MG63 (cell line): ENCODE measurements at places on chromosomes 2 and 18.

DNA sequence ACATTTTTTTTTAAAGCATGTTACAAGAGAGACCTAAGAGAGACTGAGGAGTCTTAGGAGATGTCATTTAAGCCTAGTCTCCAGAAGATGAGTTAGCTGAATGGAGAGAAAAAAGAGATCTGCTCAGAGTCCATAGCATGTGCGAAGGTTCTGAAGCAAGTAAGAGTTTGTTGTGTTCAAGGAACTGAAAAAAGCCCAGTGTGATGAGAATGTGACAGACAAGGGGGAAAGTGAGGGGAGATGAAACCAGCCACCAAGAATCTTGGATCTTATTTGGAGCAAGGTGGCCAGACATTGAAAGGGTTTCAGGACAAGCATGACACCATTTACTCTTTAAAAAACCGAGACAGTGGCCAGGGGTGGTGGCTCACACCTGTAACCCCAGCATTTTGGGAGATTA is 5.2 kb upstream of the MOB1A start:
- DNase-seq, result no peak

GRCh38 chr2:74321737-74322136 is 21.5 kb downstream of the SLC4A5 start:
- DNase-seq, result no peak

DNA sequence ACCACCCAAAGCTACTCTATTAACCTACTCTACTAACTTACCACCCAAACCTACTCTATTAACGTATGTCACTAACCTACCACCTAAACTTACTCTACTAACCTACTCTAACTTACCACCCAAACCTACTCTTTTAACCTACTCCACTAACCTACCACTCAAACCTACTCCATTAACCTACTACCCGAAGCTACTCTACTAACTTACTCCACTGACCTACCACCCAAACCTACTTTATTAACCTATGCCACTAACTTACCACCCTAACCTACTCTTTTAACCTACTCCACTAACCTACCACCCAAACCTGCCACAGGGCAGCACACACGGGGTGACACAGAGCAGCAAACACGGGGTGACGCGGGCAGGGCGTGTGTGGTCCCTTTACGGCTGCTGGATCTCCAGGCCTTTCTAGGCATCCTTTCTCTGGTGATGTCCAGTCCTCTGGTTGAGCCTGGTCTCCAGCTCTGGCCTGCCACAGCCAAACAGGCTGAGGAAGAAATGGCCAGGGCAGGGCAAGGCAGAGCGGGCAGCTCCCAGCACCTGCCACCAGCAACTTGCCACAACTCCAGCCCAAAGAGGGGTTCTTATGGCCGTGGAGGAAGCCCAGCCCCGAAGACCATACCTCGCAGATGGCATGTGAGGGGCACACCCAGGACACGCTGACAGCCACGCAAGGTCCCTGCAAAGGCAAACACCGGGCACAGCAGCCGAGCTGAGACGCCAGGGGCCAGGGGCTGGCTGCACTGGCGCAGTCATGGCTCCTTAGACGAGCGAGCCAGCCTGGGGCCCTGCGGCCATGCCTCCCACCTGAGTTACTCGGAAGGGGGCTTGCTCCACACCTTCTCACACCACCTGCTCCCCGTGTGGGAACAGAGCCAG is 25.7 kb downstream of the PXDN start:
- DNase-seq, result no peak

DNA sequence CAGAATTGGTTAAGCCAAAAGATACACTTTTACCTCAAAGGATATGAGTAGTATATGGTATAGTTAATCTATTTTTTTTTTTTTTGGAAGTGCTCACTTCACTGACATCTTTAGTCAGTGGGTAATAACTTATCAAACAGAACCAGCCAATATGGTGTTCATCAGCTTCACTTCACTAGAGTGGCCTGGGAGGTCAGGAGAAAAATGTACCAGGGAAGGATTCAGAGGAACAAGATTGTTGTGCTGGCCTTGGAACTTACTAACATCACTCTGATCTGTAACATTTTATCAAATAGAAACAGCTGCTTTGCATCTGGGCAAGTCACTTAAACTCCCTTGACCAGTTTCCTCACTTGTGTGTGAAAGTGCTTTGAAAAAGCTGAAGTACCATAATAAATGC is 962.7 kb downstream of the BCL11A start:
- no peak for DNase-seq

DNA sequence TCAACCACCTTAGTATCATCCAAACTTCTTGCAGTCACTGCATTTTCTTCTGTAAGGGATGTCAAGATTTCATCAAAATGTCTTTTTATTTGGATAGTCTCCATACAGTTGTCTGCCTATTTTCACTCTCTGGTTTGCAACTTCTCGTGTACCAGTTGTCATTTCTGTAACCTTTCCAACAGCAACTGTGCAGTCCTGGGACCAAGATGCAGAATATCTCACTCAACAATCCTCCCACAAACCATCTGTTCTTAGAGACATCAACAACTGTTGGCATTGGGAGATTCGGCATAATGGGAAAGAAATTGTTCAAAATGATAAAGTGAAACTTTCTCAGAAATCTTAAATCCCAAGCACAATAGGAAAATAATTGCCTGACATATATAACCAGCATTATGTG is 933.6 kb upstream of the SLC39A10 start:
- DNase-seq, result no peak

DNA sequence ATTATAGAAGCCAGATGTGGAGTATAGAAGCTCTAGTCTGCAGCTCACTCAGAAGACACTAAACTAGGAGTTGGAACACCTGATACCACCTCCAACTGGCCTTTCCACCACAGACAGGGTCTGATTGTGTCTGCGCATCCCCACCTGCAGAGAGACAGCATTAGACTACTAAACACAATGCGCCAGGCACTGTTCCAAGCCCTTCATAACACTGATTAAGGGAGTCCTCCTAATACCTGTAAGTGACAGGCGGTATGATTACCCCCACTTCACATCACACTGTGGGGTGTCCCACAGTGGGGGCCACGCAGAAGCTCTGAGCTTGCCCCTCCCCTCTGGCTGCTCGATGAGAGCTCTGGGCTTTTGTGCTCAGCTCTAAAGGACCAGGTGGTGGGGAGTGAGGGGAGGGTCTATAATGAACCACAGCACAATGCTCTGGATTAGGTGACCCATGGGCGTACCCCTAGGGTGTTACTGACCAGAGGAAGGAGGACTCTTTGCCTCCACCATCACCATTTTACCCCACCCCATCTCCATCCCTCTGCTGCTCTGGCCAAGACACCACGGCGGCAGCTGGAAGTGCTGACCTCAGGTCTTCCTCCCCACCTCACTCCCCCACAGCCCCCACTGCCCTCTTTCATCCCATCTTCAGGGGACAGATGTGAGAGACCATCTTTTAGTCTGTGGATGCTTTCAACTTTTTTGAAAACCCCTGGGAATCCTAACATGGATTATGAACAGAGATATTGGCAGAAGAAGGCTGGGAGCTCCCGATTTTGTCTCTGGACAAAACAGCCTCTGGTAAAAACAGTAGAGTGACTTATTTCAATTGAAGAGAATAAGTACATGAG is 145.1 kb downstream of the GFPT1 start:
- DNase-seq, result no peak
